ENCODE measurements at places on chromosomes 4 and X.

DNA sequence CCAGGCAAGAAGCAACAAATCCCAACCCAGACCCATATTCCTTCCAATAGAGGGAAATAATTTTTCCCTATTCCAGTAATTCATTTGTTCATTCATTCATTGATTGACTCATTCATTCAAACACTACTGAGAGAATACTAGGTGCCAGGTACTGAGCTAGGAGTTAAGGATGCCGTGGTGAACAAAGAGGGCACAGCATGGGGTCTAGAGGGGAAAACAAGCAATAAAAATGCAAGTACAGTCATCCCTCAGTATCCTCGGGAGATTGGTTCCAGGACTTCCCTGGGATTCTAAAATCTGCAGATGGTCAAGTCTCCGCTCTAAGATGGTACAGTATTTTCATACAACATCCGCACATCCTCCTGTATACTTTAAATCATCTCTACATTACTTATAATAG is 18.7 kb downstream of the RASGEF1B start:
- DNase-seq: no peak

DNA sequence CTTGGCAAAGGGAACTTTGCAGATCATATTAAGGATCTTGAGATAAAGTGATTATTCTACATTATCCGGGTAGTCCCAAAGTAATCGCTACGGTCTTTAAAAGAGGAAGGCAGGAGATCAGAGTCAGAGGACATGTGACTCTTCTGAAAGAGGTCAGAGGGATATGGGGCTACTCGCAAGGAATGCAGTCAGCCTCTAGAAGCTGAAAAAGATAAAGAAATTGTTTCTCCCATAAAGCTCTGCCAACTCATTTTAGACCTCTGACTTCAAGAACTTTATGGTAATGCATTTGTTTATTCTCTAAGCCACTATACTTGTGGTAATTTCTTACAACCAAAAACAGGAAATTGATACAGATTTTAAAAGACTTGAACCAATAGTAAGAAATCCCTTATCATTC is 48.6 kb downstream of the NPY5R start:
- DNase-seq: no peak

- no peak for DNase-seq
Observed at GRCh38 chrX:126342859-126343258, 176.8 kb upstream of the DCAF12L2 start.

- DNase-seq: no peak
Observed at GRCh38 chrX:153726286-153727122, 1.8 kb downstream of the ABCD1 start.

GRCh38 chr4:89270792-89271191 is 36.8 kb downstream of the GPRIN3 start:
- DNase-seq: no peak

- no peak for DNase-seq
Observed at GRCh38 chr4:76611616-76612207, 176.7 kb downstream of the SHROOM3 start.

DNA sequence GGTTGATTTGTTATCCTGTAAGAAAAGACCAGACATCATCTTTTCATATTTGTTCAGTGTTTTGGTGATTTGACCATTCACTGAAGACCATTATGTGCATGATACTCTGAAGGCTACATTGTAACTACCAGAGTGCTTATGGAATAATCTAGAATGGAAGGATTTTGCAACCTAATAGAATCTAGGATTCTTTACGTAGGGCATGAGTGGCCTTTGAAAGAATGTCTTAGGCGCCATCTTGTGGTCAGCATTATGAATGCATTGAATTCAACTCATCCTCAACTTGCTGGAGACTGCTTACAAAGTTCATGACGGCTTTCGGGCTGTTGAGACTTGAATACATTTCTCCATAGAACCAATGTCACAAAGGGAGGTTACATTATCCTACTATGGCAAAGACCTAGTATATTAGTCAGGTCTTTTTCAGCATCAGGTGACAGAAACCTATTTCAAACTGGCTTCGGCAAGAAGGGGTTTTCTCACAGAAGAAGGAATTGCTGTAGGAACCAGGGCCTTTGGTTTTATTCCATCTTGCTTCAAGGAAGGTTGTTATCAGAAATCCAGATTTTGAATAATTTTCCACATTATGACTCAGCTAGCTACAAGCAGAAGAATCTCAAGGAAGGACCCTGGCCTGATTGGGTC is 104.1 kb downstream of the GPAT3 start:
- peak; percentile 58 for DNase-seq

- DNase-seq: no peak
Observed at GRCh38 chrX:96246436-96246835, 438.2 kb upstream of the DIAPH2 start.

GRCh38 chr4:139509727-139510410 is 46.1 kb downstream of the SETD7 start:
- DNase-seq: no peak

DNA sequence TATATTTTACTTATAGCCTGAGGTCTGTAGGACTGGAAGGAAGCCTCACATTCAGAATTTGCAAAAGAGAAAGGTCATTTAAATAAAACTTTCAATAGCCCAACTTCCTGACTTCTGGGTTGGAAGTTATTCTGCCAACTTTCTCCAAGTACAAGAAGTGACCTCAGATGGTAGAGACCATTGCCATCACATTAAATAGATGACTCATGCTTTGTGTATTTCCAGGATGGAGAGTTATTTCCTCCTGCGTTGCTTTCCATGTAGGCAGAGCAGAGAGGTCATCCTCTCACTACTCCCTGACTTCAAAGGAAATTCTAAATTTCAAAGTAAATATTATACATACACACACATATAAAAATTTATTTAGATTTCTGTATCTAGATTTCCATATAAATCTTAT is 73.0 kb upstream of the NR3C2 start:
- DNase-seq: no peak

DNA sequence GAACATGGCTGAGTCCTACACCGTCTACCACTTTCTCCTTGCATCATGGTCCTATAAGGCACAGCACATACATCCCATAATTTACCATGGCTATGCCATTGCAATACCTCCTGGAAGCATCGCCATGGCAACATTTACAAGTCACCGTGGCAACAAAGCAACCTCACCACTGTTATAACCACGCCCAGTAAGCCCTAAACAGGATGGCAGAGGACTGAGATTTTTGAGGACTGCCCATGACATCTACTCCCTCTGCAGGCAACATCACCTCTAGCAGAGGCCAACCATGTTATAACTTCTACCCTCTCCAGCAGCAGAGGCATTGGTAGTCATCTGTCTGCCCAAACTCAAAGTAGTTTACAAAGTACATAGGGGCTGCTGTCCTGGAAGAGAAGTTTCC is 29.7 kb downstream of the BCOR start:
- DNase-seq: no peak

- DNase-seq: no peak
Observed at GRCh38 chr4:152917543-152918395, 18.4 kb upstream of the FHDC1 start.

DNA sequence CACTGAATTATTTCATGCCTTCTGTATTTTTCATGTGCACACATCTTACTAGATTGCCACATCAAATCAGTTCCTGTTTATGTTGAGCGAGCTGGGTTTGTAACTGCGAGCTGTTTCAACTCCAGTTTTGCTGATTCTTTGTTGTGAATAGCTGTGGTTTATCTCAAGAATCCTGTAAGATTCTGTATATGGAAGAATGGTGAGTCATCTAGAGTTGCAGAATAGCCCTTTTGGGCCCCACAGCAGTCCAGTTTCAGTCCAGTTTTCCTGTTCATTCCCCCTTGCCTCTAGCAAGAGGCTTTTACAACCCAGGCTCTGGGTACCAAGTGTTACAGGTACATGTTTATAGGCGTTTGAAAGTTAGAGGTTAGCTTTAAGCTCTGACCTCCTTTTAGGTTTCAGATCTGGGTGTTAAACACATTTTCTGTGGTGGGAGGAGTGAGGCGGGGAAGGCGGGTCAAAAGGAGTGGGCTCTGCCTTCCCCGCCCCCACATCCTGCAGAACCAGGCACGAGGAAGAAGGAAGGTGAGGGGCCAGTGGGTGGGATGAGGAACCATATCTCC is 32.7 kb downstream of the TBC1D14 start:
- DNase-seq: no peak

GRCh38 chr4:57191523-57192034 is 81.4 kb upstream of the IGFBP7 start:
- no peak for DNase-seq

- DNase-seq: no peak
Observed at GRCh38 chr4:182023469-182023868, 219.7 kb upstream of the TENM3 start.

DNA sequence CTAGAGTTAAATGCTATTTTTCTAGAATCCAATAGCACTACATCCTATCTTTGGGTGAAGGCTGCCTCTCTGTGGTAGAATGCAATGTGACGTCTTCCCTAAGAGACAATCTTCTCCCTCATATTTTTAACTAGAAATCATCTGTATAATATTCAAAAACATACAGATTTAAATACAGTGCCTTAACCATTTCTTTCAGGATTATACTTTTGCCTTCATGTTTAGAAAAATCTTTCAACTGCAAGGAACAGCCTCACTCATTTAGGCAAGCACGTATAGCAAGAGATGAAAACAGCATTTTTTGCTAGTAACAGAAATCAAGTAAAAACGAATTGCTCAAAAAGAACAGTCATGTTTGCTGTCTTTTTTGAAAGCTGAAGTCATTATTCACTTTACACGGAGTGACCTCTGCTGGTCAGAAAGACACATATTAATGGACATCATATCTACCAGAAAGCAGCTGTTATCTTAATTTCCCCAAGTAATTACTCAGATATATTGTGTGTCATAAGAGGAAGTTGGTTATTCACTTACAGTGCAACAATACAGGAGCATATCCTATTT is 422.3 kb downstream of the STPG2 start:
- DNase-seq: no peak

Measured in stimulated activated CD4-positive, alpha-beta T cell treated with anti-CD3 and anti-CD28 coated beads, Interleukin-2, amount 100 ng/mL, for 48 hours (primary cell).